ENCODE measurements at places on chromosomes 11 and 22. TPM values are rescaled to one million over a fixed set of nuclear protein-coding genes. Genes with fewer than 3 reads are reported as not detected.

DNA sequence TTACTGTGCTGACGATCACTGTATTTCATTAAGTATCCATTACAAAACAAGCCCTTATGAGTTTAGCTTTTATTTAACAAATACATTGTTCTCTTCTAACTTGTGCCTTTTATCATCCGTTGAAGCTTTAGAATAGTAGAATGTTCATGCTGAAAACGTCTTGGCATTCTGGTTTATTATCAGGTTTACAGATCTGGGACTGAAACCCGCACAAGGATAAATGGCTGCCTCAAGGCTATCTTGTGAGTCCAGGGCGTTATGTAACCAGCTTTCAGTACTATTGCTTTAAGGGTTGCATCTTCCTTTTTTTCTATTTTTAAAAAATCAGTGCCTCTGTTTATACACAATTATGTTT is 66.6 kb upstream of the PRODH start:
- no peak overlapping the region for H3K27ac ChIP-seq
- H3K4me1 ChIP-seq: no peaks in the 10 kb centered on the region
- H3K4me3 ChIP-seq: no peak overlapping the region
- no peaks in the 10 kb centered on the region for H3K27me3 ChIP-seq

APOL3 gene
- total RNA-seq: 3.2 TPM

- H3K27ac ChIP-seq: no peak overlapping the region
- no peak overlapping the region for H3K4me3 ChIP-seq
- H3K4me1 ChIP-seq: no peaks in the 10 kb centered on the region
These were observed 559.9 kb downstream of the MN1 start for GRCh38 chr22:27241430-27242321.

GRCh38 chr11:71565263-71565662 is at the start of gene KRTAP5-10:
TSS of gene KRTAP5-10 (plus strand) at chr11:71565563. CDS start at chr11:71565588, 25 bp downstream.
- no peak within 1 kb of the TSS for H3K4me3 ChIP-seq
- H3K27ac ChIP-seq: no peak within 1 kb of the TSS
- peaks cover 2% of the 10 kb centered on the region for H3K4me1 ChIP-seq
- DNase-seq: no peak
- peaks cover 12% of the 10 kb centered on the region for H3K27me3 ChIP-seq

- no peak overlapping the region for H3K27ac ChIP-seq
- H3K27me3 ChIP-seq: peaks cover 2% of the 10 kb centered on the region
- DNase-seq: no peak
- no peak overlapping the region for H3K4me3 ChIP-seq
- H3K36me3 ChIP-seq: no peaks in the 10 kb centered on the region
- H3K4me1 ChIP-seq: no peaks in the 10 kb centered on the region
These were observed 740.9 kb downstream of the NTM start for GRCh38 chr11:132111316-132111715.

DNA sequence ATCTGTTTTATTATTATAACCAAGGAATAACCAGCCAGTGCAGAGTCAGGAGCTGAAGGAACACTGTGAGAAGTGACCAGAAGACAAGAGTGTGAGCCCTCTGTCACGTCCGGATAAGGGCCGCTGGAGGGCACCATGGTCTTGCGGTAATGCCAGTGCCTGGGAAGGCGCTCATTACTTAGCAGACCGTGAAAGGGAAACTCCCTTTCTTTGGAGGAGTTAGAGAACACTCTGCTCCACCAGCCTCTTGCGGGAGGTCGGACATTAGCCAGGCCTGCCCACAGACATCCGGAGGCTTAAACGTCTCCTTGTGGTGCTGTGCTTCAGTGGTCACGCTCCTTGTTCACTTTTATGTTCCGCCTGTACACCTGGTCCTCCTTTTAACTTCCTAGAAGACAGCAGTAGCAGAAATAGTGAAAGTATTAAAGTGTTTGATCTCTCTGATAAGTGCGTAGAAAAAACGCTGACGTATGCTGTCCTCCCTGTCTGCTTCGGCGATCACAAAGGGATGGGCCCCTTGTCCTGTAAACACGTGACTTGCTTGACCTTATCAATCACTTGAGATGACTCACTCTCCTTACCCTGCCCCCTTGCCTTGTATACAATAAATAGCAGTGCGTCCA is 120.6 kb upstream of the LMO1 start:
- no peak overlapping the region for H3K4me3 ChIP-seq
- H3K27me3 ChIP-seq: no peaks in the 10 kb centered on the region
- no peak overlapping the region for H3K27ac ChIP-seq

DNA sequence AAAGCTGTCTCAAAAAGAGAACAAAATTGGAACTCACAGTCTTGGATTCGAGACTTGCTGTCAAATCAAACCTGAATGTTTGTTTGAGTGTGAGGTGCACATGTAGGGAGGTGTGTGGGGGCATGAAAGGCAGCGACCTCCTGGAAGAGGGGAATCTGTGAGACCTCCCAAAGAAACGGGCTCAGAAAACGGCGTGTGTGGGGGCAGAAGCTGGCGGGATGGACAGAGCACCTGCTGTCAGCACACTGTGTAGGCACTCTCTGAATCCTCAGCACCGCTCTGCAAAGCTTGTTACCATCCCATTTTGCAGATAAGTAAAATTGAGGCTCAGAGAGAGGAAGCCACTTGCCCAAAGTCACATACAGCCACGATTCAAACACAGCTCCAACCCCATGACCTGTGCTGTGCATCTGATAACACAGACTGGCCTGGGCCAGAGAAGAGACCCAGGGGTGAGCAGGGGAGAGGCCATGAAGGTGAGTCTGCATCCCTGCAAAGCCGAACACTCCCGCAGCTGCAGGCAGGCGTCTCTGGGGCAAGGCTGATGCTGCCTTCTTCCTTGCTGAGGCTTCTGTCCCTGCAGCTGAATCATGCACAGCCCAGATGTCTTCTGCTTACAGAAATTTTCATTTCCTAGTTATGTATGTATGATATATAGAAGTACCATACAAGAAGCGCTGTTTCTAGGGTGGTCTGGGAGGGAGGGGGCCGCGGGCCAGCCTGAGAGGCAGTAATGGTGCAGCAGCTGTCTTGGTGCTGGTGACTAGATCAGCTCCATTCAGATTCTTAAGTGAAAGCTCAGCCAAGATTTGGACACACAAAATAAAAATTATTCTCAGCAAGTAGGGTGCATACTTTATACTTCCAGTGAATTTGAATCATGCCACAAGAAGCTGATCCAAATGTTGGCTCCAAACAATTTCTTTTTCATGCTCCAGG is 67.3 kb upstream of the SHISAL1 start:
- H3K27ac ChIP-seq: no peak overlapping the region
- no peaks in the 10 kb centered on the region for H3K36me3 ChIP-seq
- H3K4me3 ChIP-seq: no peak overlapping the region
- no peaks in the 10 kb centered on the region for H3K4me1 ChIP-seq
- no peak for DNase-seq
- H3K27me3 ChIP-seq: no peaks in the 10 kb centered on the region

- DNase-seq: no peak
- no peak overlapping the region for H3K27ac ChIP-seq
- H3K4me1 ChIP-seq: no peaks in the 10 kb centered on the region
- no peaks in the 10 kb centered on the region for H3K36me3 ChIP-seq
These were observed 70.9 kb upstream of the SC5D start for GRCh38 chr11:121221496-121222200.

GRCh38 chr11:45578316-45578715 is 87.1 kb downstream of the CHST1 start:
- no peak overlapping the region for H3K4me3 ChIP-seq
- H3K4me1 ChIP-seq: no peaks in the 10 kb centered on the region
- H3K27me3 ChIP-seq: peaks cover 21% of the 10 kb centered on the region
- H3K27ac ChIP-seq: no peak overlapping the region

- no peaks in the 10 kb centered on the region for H3K27me3 ChIP-seq
- no peak overlapping the region for H3K4me3 ChIP-seq
- H3K4me1 ChIP-seq: no peaks in the 10 kb centered on the region
- no peaks in the 10 kb centered on the region for H3K36me3 ChIP-seq
- no peak overlapping the region for H3K27ac ChIP-seq
These were observed 34.0 kb downstream of the RTL6 start for GRCh38 chr22:44464000-44464399.

SCGB1D2 gene
- total RNA-seq: 0.85 TPM

SLC25A17 gene
- total RNA-seq: 28.9 TPM
